ENCODE measurements at places on chromosomes 6 and 20.

GRCh38 chr6:135796643-135797305, 54.7 kb upstream of the PDE7B start:
- no peak for DNase-seq

DNA sequence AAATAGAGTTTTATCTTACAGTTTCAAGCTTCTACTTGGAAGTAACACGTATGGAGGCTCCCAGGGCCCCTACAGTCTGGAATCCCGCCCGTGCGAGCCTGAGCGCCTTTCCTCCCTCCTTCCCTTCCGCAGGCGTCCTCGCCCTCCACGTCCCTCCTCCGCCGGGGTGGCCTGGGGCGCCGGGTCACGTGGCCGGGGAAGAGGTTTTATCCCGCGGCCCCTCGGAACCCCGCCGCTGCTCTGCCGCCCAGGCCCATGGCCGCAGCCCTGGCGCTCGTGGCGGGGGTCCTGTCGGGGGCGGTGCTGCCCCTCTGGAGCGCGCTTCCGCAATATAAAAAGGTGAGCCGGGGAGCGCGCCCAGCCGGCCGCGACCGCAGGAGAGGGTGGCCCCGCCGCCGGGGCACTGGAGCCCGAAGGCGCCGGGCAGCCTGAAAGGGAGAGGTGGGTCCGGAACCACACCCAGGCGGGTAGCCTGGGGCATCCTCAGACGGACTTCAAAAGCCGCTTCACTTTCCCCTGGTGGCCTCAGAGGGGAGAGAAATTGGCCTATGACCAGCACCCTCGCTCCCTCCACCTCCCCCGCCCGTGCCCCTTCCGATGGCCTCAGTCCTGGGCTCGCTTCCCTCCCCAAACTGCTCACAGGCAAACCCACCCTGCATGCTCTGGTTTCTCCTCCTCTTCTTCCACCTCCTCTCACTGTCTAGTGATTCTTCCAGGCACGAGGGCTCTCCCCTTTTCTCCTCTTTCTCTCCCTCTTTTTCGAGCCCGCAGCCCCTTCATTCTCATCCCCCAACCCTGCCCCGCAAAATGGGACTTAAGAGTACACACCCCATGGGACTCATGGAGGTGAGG, at the start of gene CLPSL2:
CLPSL2 (plus strand) TSS at position 235 of the 852 bp plus-strand sequence; CDS start at position 256, 21 bp downstream.
- no peak for DNase-seq

- DNase-seq = no peak
These were observed 838.4 kb downstream of the DHX35 start for GRCh38 chr20:39800548-39800947.

GRCh38 chr6:97668716-97669115, 385.7 kb upstream of the MMS22L start:
- DNase-seq = no peak

DNA sequence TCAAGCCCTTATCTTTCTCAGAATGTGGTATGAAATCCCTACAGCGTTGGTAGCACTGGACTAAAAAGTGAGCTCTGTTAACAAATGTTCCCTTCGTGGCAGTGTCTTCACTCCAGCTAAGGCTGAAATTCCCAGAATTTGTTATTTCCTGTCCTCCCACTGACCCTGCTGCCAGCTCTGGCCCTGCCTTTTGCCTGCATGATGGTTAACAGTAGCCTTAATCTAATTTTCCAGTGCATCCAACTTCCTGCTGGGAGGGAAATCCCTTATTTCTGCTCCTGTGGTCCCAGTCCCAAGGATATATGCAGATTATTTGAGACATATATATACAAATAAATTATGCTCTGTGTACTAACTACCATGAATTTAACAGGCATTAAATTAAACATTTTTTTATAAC, 157.2 kb upstream of the CARMIL1 start:
- no peak for DNase-seq

DNA sequence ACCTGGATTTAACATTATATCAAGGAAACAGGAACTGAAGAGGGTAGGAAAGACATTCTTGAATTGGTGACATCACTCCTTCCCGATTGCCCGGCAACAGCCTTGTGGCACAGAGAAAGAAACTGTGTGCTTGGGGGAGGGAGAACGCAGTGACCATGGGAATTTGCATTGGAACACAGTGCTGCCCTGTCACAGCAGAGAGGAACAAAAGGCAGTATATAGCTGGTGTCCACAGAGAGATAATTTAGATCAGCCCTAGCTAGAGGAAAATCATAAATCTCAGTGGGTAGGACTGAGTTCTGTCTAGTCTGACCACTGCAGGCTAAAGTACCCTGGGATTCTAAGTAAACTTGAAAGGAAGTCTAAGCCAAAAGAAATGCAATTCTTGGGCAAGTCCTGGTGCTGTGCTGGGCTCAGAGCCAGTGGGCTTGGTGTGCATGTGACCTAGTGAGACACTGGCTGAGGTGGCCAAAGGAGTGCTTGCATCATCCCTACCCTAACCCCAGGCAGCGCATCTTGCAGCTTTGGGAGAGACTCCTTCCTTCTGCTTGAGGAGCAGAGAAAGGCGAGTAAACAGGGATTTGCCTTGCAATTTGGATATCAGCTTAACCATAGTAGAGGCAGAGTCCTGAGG, 697.6 kb downstream of the HACE1 start:
- DNase-seq = no peak

GRCh38 chr6:165600606-165601005, 62.4 kb downstream of the PDE10A start:
- no peak for DNase-seq

- DNase-seq = no peak
These were observed 85.8 kb downstream of the MAP3K5 start for GRCh38 chr6:136706430-136706829.

- DNase-seq = no peak
These were observed 157.8 kb upstream of the PREP start for GRCh38 chr6:105560611-105561066.

- DNase-seq = no peak
These were observed 56.1 kb downstream of the SAMD5 start for GRCh38 chr6:147564556-147564955.

GRCh38 chr6:162056745-162057144, 670.8 kb downstream of the PRKN start:
- DNase-seq = no peak

GRCh38 chr6:121810158-121811032, 374.9 kb downstream of the GJA1 start:
- no peak for DNase-seq
